ENCODE measurements at places on chromosomes 1 and 21.

- no peak for DNase-seq
Measured at GRCh38 chr21:14900058-14900457, 164.7 kb downstream of the NRIP1 start.

- no peak for DNase-seq
Measured at GRCh38 chr1:225863167-225863566, 19.0 kb downstream of the TMEM63A start.

GRCh38 chr1:98321191-98321590, 340.3 kb upstream of the SNX7 start:
- no peak for DNase-seq

DNA sequence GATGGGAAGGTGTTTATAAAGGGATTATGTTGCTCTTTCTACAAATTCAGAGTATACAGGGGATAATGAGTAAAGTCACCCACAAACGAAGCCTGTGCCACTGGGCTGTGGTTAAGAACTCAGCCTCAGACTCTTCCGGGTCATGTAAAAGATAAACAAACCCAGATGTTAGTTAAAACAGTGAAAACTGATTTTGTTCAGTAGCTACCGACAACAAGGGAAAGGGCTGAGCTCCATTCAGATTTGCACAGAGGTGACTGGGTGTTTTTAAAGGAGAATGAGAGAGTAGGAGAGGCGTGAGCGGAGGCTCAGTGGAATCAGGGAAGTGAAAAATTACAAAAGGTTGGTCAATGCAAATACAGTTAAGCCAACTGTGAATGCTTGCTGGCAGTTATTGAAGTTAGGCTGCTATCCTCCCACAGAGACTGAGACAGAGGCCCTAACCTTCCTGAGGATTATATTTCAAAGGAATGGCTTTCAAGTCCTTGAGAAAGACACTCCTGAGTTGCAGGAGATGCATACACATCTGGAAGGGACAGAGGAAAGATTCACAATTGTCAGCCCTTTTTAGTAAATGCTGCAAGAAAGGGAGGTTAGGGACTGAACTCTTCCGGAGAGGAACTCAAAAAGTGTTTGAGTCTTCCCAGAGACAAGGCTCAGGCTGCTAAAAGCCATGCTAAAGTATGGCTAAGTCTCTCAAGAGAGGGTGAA, 29.9 kb upstream of the SAMD13 start:
- no peak for DNase-seq

- DNase-seq: no peak
Measured at GRCh38 chr1:43592051-43592665, 57.8 kb upstream of the KDM4A start.

GRCh38 chr1:107486349-107486748, 345.5 kb downstream of the NTNG1 start:
- DNase-seq: no peak

- DNase-seq: no peak
Measured at GRCh38 chr1:49351768-49352167, 575.1 kb upstream of the BEND5 start.

DNA sequence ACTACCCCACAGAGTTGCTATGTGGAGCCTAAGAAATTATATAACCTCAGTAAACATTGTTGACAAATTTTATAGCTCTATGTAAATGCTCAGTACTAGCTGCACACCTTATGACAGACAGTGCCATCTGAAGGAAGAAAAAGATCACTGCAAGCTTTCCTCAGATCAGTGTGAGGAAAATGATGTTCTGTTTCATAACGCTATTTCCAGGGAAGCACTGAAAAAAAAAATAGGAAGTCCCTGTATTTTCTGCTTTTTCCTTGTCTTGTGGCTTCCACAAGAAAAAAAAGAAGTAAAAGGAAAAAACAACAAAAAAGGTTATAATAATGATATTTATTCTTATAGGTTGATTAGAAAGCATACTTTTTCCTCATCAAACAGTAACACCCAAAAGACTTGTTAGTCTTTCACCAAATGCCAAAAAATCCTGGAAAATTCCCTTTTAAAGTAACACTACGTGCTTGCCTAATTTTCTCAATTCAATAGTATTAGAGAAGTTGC, 23.2 kb downstream of the LYST start:
- DNase-seq: no peak

GRCh38 chr1:96756789-96757188, 35.2 kb downstream of the PTBP2 start:
- no peak for DNase-seq

DNA sequence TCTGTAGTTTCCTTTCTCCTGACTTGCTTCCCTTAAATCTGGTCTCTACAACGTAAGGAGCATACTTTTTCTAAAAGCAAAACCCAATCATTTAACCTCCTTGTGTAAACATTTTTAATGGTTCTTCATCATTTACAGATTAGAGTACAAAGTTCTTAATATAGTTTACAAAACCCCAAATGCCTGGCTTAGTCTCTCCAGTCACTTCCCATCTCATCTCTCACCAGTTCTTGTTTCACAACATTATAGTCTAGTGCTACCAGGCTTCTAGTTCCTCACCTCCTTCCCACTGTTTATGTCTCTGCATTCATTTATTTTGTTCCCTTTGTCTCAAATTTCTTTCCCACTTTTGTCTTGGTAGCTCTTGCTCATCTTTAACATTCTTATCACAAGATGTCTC, 168.4 kb downstream of the FASLG start:
- no peak for DNase-seq

- no peak for DNase-seq
Measured at GRCh38 chr1:50967416-50968157, 2.5 kb upstream of the CDKN2C start.

DNA sequence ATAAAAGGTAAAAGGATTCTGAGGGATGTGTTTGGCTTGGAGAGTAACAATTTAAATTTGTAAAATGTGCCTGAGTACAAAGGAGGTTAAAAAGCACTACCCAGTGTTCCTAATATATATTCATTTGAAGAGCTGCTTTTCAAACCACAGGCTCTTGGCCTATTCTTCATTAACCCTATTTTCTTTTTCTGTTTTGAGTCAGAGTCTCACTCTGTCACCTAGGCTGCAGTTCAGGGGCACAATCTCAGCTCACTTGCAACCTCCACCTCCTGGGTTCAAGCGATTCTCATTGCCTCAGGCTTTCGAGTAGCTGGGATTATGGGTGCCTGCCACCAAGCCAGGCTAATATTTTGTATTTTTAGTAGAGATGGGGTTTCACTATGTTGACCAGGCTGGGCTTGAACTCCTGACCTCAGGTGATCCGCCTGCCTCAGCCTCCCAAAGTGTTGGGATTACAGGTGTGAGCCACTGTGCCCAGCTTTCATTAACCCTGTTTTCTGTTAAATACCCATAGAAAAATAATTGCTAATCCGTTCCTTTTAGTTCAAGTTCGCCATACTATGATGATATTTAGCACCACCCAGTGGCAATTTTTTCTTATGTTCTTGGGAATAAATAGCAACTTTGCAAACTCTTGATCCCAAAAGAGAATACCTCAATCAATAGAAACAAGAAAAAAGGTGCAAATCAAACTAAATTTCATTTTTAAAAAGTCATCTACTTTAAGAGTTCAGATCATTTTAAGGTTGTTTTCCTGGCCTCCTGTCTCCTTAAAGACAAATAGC, 30.5 kb downstream of the ZBTB8OS start:
- DNase-seq: no peak

GRCh38 chr1:165562571-165562970, 18.8 kb downstream of the LRRC52 start:
- DNase-seq: no peak

- no peak for DNase-seq
Measured at GRCh38 chr1:156213644-156213966, 798 bp downstream of the PMF1 start.

DNA sequence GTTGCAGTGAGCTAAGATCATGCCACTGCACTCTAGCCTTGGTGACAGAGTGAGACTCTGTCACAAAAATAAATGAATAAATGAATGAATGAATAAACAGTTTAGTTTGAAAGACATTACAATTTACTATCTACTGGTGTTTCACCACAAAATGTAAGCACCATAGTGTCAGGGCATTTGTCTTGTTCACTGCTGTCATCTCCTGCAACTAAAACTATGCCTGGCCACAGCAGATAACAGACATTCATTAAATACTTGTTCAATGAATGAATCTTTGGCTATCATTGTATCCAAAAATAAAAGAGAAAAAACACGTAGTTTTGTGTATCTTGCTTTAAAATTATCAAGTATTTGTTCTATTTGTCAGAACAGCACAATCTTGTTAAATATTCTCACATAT, 32.5 kb downstream of the SASS6 start:
- no peak for DNase-seq

GRCh38 chr1:75472971-75473603, 137.8 kb downstream of the SLC44A5 start:
- no peak for DNase-seq

DNA sequence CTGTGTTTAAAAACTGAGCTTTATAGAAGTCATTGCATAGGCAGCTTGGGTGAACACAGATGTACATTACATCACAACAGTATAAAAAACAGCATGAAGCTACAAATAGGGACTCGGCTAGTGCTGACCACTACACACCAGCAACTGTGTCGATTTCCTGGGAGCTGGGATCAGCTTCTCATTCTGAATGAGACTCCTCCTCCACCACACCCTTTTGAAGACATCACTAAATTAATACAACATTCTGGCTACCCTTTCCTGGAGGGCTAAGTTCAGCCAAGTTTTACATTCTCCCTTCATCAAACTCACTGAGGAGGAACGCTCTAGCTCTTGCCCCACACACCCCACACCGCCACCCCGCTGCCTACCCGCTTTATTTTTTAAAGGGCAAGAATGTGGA, 102.7 kb downstream of the ERG start:
- no peak for DNase-seq

GRCh38 chr21:43330306-43330881, 96.5 kb downstream of the SIK1 start:
- no peak for DNase-seq

- DNase-seq: no peak
Measured at GRCh38 chr1:5565281-5566125, 426.7 kb downstream of the NPHP4 start.

DNA sequence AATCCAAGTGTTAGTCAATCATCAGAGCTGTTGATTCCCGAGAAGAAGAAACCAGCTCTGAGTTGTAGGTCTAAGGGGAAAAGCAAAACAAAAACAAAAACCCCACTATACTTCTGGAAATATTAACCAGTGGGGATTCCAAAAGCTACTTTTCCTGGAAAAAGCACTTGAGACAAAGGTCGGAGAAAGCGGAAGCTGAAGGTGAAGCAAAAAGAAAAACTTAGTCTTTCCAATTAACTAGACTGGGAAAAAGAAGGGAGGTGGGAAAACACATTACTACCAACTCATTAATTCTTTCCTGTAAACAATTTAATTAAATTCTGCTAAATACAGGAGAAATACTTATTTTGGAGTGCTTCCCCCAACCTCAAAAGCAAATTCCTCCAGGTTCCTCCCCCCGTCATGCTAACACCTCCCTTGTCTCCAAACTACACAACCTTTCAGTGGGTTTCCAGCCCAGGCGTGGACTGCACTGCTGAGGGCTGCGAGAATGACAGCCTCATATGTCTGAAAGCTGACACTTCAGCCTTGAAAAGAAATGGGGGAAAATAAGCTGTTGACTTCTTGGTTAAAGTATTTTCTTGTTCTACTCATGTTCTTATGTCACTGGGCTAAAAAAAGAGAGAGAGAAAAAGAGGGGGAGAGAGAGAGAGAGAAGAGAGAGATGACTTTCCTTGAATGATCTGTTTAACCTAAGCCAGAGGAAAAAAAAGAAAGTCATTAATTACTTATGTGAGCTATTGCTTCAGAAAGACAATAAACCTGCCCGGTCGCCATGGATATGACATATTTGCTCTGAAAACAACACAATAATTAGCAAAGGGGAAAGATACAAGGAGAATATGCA, 5.1 kb downstream of the CASZ1 start:
- DNase-seq: no peak

DNA sequence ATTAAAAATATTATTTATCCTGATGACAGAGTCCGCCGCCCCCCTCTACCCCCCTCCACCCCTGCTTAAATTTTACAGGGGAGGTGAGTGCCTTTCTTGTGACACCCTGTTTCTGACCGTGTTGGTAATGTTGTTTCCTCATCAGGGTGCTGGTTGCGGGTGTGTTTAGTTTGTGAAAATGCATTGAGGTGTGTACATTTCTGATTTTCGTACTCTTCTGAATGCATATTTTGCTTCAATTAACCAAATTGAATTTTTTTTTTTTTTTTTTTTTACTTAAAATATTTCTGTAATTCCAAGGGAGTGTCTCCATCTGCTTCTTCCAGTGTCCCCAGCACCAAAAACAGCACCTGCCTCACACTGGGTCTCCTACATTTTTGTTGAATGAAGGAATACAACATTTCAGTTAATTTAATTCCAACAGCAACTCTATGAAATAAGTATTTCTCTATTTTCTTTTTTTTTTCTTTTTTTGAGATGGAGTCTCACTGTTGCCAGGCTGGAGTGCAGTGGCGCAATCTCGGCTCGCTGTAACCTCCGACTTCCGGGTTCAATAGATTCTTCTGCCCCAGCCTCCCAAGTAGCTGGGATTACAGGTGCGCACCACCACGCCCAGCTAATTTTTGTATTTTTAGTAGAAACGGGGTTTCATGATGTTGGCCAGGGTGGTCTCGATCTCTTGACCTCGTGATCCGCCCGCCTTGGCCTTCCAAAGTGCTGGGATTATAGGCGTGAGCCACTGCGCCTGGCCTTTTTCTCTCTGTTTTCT, 5.6 kb upstream of the SLC2A1 start:
- DNase-seq: no peak

GRCh38 chr1:172494166-172494565, 38.8 kb upstream of the SUCO start:
- DNase-seq: no peak

GRCh38 chr1:83882906-83883305, 116.0 kb downstream of the TTLL7 start:
- DNase-seq: no peak

DNA sequence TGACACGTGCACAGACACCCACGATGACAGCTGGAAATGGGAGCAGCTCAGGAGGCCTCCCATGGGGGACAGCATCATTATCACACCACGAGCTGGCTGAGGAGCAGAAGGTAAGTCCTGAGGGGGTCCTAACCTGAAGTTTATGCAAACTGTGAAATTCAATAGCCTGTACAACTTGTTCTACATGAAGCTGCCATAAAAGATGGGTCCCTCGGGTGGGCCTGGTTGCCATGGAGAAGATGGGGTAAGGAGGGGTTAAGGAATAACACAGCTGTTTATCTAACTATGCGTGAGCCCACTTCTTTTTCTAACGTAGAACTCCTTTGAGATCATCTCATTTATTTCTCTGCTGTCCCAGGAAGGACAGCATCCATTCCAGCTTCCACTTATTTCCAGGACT, 163.4 kb upstream of the CD34 start:
- no peak for DNase-seq

- DNase-seq: no peak
Measured at GRCh38 chr1:241308011-241308410, 49.0 kb downstream of the RGS7 start.

GRCh38 chr1:10724948-10725847, 71.2 kb downstream of the CASZ1 start:
- no peak for DNase-seq

DNA sequence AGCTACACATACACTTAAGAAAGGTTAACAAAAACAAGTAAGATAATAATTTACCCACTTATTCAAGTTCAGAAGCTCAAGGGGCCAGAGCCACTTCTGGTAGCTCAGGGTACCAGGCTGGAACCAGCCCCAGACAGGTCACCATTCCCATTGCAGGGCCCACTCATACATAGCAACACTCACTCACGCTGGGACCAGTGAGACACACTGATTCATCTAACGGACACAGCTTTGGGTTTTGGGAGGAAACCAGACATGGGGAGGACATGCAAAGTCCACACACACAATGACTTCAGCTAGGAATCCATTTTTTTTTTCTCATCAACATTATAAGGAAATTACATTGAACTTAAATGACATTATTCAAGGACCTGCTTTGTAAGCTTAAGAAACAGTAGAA, 169.1 kb downstream of the ZC3H11B start:
- no peak for DNase-seq

- DNase-seq: no peak
Measured at GRCh38 chr21:34201481-34201858, 128.1 kb downstream of the MRPS6 start.
